Liver (tissue), 10 donors: ENCODE measurements at places on chromosomes 3 and 15.

DNA sequence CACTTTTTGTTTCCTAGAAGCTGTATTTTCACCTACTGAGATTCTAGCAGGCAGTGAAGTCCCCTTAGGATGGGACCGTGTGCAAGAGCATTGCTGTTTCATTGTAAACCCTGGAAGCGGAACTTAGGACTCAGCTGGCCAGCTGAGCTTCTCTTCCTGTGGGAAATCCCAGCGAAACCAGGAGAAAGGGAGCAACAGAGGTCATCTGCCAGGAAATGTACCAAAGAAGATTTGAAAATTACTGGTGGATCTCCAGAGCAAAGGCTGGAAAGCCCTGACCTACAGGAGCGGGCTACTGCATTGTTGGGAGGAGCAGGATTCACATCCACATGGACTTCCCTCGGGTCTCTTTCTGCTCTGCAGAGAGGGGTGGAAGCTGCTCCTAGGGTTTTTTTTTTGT lies 7.6 kb upstream of the ADPRH start:
- H3K27ac ChIP-seq = no peak overlapping the region
- DNase-seq = no peak
- H3K36me3 ChIP-seq = no peaks in the 10 kb centered on the region
- H3K27me3 ChIP-seq = no peaks in the 10 kb centered on the region

- H3K36me3 ChIP-seq = no peaks in the 10 kb centered on the region
- no peak overlapping the region for H3K4me3 ChIP-seq
- H3K27ac ChIP-seq = no peak overlapping the region
- DNase-seq = no peak
Measured at GRCh38 chr3:137039570-137039969, 81.8 kb downstream of the IL20RB start.

DNA sequence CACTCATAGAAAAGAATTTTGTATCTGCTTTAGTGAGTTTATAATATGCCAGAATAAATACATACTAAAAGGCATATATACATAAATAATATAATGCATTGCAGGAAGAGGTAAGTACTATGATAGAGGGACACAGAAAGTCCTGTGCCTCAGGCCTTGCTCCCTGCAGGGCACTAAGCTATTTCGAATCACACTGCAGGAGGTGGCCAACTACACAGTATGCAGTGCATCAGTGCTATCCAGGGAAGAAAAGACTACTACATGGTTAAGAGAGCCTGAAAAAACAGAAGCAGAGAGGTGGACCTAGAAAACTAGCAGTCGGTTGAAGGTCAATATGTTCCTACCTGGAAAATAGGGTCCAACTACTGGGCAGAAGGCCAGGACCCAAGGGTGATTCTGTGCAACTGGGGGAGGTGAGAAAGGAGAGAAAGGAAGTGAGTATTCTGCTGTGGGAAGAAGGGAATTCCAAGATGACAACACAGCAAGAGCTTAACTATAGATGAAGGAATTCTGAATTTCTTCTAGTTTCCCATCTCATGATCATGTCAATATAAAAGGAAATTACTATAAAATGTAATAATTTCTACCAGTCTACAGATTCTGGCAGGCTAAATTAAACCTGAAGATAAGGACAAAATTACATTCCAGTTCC lies 218.0 kb downstream of the ZBTB20 start:
- no peak for DNase-seq
- no peak overlapping the region for H3K27ac ChIP-seq
- no peaks in the 10 kb centered on the region for H3K36me3 ChIP-seq
- no peaks in the 10 kb centered on the region for H3K27me3 ChIP-seq
- no peak overlapping the region for H3K4me3 ChIP-seq

GRCh38 chr3:126153695-126154360 lies 26.6 kb downstream of the ALDH1L1 start:
- no peak overlapping the region for H3K27ac ChIP-seq
- no peaks in the 10 kb centered on the region for H3K27me3 ChIP-seq
- H3K4me1 ChIP-seq = no peaks in the 10 kb centered on the region
- no peak overlapping the region for H3K4me3 ChIP-seq
- peak; percentile 26 for DNase-seq
- peaks cover 46% of the 10 kb centered on the region for H3K36me3 ChIP-seq

DNA sequence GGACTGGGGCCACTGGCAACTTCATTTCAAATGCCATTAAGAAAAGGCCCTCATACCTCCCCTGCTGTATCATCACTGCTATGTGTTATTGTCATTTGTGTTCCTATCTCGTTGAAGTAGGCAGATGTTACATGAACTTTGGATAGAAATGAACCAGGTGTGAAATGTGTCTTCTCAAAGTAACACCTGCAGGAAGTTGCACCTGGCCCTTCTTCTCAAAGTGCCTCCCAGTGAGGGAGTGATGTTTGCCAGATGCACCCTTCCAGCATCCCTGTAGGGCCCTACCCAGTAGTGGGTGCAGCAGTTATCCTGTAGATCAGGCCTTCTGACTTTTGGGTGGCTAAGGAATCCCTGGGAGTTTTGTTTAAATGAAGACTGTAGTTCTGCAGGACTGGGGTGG lies 197.7 kb upstream of the CTNNB1 start:
- H3K4me3 ChIP-seq = no peak overlapping the region

- DNase-seq = no peak
- H3K4me1 ChIP-seq = no peaks in the 10 kb centered on the region
- H3K4me3 ChIP-seq = no peak overlapping the region
Measured at GRCh38 chr3:110799271-110799670, 272.3 kb upstream of the NECTIN3 start.

- peaks cover 13% of the 10 kb centered on the region for H3K4me1 ChIP-seq
- DNase-seq = no peak
- H3K27ac ChIP-seq = no peak overlapping the region
- no peak overlapping the region for H3K4me3 ChIP-seq
- peaks cover 41% of the 10 kb centered on the region for H3K27me3 ChIP-seq
- no peaks in the 10 kb centered on the region for H3K36me3 ChIP-seq
Measured at GRCh38 chr3:181723625-181724191, 12.0 kb downstream of the SOX2 start.
